CD4-positive, alpha-beta T cell treated with Interleukin-21 for 1 hour (primary cell): ENCODE measurements at places on chromosomes 2 and 18.

GRCh38 chr2:66733364-66733999, 298.6 kb downstream of the MEIS1 start:
- no peak for DNase-seq

GRCh38 chr2:58604096-58604495, 363.0 kb upstream of the FANCL start:
- no peak for DNase-seq

DNA sequence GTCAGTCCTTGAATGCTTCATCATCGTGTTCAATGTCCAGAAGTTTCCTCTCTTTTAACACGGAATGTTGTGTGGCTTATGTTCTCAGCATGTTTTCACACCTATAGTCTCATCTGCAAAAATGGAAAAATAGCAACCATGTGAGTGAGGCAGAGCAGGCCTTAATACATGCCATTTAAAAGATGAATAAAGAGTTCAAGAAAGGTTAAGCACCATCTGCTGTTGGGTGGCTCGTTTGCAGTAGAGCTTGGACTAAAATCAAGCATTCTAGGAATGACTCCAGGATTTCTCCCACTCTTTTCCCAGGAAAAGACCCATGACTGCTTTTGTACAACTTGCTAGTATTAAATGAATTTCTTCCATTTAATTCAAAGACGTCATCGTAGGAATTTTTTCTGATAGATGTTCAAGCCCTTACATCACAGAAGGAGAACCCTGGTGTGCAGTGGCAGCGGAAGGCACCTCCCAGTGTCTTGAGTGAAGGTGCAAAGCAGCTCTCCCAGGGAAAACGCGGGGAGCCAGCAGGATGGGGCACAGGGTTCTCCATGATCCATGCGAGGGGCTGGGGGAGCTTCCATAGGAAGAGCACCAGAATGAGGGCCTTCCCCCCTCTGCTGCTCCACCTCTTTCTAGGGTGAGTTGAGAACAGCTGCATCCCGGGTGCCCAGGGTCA, 9.6 kb downstream of the DCDC2C start:
- DNase-seq = no peak

DNA sequence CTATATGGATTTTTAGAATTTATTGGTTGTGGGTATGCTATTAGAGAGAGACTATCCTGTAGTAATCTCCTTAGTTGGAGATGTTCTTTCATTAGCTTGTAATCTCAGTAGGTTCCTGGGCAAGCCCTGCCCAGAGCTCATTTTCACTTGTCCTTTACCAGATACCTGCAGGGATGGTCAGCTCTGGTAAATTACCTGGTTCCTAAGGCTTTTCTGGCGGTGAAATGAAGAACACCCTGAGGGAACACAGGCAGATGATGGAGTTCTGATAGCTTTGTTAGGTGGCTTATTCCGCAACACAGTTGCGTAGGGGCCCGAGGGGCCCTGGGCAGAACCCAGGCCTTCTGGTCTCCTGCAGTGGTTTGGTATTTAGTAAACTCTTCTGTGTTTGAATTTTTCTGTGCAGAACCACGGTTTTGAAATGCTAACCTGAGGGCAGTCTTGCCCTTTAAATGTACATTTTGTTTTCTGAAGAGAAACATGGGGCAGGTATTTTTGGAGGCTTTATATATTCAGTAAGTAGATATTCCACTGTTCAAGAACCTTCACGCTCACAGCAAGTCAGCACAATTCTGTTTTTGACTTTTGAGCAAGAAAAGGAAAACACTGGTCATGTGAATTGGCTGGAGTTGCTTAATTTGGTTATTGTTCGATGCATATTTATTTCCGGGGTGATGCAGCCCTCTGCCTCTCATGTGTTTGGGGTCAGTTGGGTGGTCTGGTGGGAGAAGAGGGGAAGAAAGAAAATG, 22.4 kb downstream of the ZNF532 start:
- no peak for DNase-seq

GRCh38 chr2:174138161-174138560, 110.2 kb downstream of the OLA1 start:
- DNase-seq = no peak
